ENCODE measurements at places on chromosomes 2 and 18.

GRCh38 chr2:139924070-139924469 is 1143.9 kb upstream of the NXPH2 start:
- no peaks in the 10 kb centered on the region for H3K36me3 ChIP-seq
- no peaks in the 10 kb centered on the region for H3K27me3 ChIP-seq
- H3K4me3 ChIP-seq, result no peak overlapping the region

DNA sequence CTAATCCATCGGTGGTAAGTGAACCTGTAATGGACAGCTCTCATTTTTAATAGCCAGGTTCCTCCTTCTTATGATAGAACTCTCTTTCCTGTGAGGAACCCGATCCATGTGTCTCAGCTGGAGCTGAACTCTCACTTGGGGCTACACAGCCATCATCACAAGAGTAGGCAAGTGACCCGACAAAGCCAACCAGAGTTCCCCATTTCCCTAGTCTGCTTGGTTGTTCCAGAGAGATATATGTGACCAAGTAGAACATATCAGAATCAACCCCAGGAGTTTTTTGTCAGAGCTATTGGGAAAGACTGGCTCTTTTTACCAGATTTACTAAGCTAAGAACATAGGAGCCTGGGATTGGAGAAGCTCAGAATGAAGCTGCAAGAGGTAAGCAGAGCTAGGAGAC is 14.6 kb upstream of the HNRNPLL start:
- no peak overlapping the region for H3K27ac ChIP-seq
- no peaks in the 10 kb centered on the region for H3K27me3 ChIP-seq
- peaks cover 3% of the 10 kb centered on the region for H3K4me1 ChIP-seq
- no peaks in the 10 kb centered on the region for H3K36me3 ChIP-seq
- H3K4me3 ChIP-seq, result no peak overlapping the region

- DNase-seq, result no peak
- H3K4me3 ChIP-seq, result no peak overlapping the region
- H3K4me1 ChIP-seq, result no peaks in the 10 kb centered on the region
- H3K27me3 ChIP-seq, result no peaks in the 10 kb centered on the region
- no peaks in the 10 kb centered on the region for H3K36me3 ChIP-seq
Observed at GRCh38 chr18:67080601-67081000, 435.9 kb downstream of the DSEL start.

- no peak overlapping the region for H3K4me3 ChIP-seq
- H3K27ac ChIP-seq, result no peak overlapping the region
- H3K27me3 ChIP-seq, result no peaks in the 10 kb centered on the region
- no peaks in the 10 kb centered on the region for H3K36me3 ChIP-seq
Observed at GRCh38 chr2:105287692-105288091, 41.8 kb downstream of the TGFBRAP1 start.

DNA sequence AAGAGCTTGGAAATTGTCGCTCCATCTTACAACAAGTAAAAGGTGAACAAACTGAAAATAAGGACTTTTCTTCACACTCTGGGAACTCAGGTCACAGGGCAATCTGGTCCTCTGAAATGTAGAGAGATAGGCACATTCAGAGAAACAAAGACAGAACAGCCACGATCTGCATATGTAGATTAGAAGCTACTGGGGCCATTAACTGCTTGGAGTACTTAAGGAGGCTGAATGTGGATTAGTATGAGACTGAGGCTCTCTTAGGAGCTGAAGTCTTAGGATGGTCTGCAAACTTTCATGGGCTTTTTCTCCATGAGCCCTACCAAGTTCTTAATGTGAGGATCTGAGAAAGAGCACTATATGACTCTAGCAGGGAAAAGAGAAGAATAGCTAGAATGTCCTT is 265.3 kb upstream of the NXPH2 start:
- H3K4me3 ChIP-seq, result no peak overlapping the region
- no peak for DNase-seq
- no peaks in the 10 kb centered on the region for H3K36me3 ChIP-seq
- no peak overlapping the region for H3K27ac ChIP-seq
- no peaks in the 10 kb centered on the region for H3K4me1 ChIP-seq

- H3K4me1 ChIP-seq, result peaks cover 2% of the 10 kb centered on the region
- no peak overlapping the region for H3K4me3 ChIP-seq
- no peaks in the 10 kb centered on the region for H3K36me3 ChIP-seq
- no peaks in the 10 kb centered on the region for H3K27me3 ChIP-seq
Observed at GRCh38 chr2:179441551-179441950, 176.9 kb upstream of the SESTD1 start.
